Spleen (tissue), 13 donors: ENCODE measurements at places on chromosomes 3 and 15. TPM values are rescaled to one million over a fixed set of nuclear protein-coding genes. Genes with fewer than 3 reads are reported as not detected.

Gene CCK
- not detected for total RNA-seq

Gene ACKR2
- total RNA-seq: 1.1 TPM

Gene C2CD4B
- total RNA-seq: 0.65 TPM

Gene SGO1
- 1.9 TPM for total RNA-seq

Gene RARRES1
- total RNA-seq: 5.0 TPM

Gene CACNA2D2
- total RNA-seq: 1.4 TPM

Gene P3H2
- 87.8 TPM for total RNA-seq

Gene ATP2B2
- 1.5 TPM for total RNA-seq
